ENCODE measurements at places on chromosomes 5 and 9.

GRCh38 chr9:98132806-98133631 lies 14.0 kb upstream of the TRIM14 start:
- DNase-seq: no peak

DNA sequence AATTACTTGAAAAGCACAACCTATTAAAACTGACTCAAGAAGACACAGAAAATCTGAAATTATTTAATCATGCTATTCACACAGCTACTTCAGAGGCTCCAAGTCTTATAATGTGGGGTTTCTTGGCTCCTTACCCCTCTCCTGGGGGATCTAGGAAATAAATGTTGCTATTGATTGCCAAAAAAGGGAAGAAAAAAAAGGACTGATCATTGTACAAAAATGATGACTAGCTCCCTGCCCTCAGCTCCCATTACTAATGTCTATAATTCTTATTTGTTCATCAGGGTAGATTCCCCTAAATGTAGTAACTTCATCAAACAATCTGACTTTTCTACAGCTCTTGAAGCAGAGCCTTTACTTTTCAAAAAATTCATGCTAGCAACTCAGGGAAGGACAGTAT lies 3.3 kb upstream of the SMC5 start:
- no peak for DNase-seq

DNA sequence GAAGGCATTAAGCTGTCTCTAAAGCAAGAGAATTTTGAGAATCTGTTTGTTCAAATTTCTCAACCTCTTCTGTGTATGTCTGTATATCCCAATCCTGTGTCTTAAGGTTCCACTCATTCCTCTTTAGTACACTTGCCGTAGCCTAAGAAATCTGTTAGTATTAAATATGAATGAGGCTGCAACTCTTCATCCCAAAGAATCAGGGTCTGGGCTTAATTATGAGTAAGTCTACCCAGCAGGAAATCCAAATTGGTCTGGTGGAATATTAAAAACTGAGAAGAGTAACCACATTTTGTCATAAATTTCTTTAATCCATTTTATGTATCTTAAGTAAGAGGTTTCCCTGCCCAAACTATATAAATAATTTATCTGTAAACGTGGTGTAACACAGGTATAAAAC lies 1171.2 kb downstream of the CDH12 start:
- no peak for DNase-seq

DNA sequence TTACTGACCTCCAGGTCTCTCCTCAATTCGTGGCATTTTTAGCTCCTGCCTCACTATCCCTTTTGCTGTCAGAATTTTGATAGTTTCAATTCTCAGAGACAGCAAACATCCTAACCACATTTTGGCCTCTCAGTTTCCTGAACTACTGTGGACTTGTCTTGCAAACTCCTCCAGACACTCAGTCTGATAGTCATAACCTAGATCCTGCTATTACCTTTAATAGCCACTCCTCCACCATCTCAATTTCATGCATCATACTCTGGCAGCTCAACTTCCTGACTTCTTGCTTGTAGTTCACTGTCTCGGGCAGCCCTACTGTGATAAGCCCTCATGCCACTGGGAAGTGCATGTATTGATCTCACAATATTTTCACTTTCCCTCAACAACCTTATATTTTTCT lies 481.8 kb upstream of the CDH18 start:
- DNase-seq: no peak

DNA sequence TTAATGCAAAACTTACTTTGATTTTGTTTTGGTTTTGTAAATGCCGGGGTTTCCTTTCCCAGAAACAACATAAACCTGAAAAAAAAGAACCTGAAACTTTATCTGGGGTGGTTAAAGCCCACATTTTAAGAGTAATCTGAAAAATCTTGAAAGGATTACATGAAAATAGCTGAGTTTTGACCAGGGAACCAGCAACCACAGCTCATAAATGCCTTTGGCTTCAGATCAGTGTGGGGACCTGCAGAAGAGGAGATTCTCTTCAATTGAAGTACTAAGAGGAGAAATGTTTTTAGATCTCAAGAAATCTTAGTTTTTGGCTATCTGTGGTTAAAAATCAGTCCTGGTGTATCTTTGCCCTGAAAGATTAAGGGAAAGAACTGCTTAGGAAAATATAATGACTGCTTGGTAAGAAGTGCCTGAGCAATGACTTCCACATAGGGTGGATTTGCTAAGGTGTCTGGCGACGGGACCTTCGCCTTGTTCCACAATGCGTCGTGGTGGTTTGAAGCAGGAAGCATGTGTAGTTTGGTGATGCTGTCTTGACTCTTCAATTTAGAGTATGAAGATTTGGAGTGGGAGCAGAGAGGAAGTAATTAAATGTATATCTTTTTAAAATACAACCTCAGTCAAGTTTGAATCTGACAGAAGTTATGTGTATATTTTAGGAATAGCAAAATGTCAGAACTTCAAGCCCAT lies 186.5 kb downstream of the MAN2A1 start:
- DNase-seq: no peak

DNA sequence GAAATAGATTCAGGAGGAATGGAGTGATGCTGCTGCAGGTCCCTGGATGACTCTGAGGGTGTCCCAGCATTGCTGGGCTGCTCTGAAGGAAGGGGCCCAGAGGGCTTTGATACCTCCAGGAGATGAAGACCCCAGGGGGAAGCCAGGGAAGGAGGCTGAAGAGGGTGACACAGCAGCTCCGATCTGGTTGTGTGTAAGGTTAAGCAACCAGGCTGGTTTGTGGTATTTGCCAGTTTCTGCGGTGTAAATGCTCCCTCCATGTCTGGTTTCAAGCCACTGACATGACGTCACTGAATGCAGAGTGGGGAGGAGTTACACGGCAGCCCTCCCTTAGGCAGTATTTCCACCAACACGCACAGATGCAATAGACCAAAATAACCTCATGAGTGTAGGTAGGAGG lies 40.0 kb upstream of the ORM1 start:
- DNase-seq: no peak

DNA sequence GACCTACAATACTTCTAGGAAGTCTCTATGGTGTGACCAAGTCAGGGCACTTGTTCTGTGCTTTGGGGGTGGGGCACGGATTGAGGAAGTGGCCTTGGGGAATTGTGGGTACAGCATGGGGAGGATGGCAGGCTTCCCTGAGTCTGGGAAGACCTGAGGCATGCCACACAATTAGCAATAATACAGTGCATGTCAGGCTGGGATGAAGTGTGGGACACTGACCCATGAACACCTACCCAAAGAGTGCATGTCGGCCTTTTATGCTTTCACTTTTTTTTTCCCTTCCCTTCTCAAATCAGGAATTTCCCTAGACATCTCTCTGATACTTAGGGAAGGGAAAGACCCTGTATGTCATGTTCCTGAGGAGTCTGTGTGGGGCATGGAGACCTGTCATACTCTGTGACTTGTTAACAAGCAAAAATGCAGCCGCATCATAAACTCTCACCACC lies 146.4 kb downstream of the PALM2AKAP2 start:
- DNase-seq: no peak

- DNase-seq: no peak
These were observed 200.2 kb downstream of the SLIT3 start for GRCh38 chr5:169100735-169101075.

- DNase-seq: no peak
These were observed 23.1 kb upstream of the ERCC6L2 start for GRCh38 chr9:95852059-95853032.

DNA sequence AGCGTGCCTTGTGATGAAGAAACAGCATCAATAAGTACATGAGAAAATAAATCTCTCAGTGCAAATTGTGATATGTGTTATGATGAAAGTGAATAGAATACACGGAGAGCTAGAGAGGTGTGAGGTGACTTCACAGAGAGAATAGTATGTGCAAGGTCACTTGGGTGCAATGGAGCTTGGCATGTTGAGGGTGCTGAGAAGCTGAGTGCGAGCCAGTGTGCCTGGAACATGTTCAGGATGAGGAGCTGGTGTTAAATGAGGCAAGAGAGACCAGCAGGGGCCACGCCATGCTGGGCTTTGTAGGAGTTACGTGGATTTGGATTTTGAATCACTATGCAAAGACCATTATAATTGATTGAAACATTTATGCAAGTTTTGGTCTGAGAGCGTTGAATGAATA lies 12.8 kb upstream of the RPS23 start:
- no peak for DNase-seq

- DNase-seq: no peak
These were observed 624.5 kb upstream of the CHD1 start for GRCh38 chr5:99553211-99553810.

DNA sequence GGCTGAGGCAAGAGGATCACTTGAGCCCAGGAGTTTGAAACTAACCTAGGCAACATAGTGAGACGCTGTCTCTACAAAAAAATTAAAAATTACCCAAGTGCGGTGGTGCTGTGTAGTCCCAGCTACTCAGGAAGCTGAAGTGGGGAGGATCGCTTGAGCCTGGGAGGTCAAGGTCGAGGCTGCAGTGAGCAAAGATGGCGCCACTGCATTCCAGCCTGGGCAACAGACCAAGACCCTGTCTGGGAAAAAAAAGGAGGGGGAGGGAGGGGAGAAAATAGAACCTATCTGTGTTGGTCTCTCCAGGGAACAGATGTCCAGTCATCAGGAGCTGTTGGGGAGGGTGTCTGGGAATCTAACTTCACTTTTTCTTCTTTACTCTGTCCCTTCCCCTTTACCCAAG lies 24.3 kb downstream of the MAT2B start:
- no peak for DNase-seq

DNA sequence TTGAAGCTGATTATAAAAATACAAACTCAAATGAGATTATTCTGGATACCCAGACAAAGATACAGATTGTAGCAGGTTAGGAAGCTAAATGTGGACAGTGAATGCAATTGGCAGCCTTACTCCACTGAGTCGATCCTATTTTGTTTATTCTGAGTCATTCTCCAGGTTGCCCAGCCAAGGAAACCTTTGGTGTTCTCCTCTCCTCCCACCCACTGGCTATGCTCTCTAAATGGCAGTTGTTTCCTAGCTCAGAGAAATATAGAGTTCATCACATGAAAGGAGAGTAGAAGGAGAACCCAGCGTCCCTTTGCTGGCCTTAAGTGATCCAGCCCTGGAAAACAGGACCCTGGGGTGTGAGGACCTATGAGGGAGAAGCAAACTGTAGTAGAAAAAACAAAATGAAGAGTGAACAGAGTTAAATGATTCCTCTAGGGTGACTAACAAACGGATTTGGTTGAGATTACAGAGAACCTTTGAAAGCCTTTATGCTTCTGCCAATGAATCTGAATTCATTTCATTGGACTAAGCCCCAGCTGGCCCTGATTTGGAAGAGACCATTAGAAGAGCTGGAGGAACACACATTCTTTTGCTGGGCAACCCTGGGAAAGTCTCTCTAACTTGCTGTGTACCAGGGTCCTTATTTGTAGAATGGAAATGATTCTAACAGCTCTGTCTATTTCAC lies 95.1 kb downstream of the BRINP1 start:
- DNase-seq: no peak

GRCh38 chr5:149761461-149761860 lies 31.4 kb downstream of the PPARGC1B start:
- DNase-seq: no peak

DNA sequence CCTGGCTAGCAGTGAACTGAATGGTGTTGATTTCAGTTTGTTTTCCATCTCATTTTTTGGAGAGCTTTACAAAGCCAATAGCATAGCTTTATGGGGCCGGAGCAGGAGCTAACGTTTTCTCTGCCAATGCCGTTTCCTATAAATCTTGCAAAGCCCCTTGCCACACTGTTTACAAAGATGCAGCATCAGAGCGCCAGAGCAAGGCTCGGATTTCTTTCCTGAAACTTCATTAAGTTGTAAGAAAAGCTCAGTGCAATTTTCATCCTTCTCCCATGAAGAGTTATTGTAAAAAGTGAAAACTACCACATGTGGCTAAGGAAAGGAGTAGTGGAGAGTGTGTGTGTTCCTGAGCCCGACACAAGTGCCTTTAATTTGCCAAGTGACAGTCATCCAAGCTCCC lies 178.2 kb upstream of the GDNF start:
- no peak for DNase-seq

GRCh38 chr5:66363097-66363496 lies 219.0 kb downstream of the SREK1 start:
- no peak for DNase-seq

DNA sequence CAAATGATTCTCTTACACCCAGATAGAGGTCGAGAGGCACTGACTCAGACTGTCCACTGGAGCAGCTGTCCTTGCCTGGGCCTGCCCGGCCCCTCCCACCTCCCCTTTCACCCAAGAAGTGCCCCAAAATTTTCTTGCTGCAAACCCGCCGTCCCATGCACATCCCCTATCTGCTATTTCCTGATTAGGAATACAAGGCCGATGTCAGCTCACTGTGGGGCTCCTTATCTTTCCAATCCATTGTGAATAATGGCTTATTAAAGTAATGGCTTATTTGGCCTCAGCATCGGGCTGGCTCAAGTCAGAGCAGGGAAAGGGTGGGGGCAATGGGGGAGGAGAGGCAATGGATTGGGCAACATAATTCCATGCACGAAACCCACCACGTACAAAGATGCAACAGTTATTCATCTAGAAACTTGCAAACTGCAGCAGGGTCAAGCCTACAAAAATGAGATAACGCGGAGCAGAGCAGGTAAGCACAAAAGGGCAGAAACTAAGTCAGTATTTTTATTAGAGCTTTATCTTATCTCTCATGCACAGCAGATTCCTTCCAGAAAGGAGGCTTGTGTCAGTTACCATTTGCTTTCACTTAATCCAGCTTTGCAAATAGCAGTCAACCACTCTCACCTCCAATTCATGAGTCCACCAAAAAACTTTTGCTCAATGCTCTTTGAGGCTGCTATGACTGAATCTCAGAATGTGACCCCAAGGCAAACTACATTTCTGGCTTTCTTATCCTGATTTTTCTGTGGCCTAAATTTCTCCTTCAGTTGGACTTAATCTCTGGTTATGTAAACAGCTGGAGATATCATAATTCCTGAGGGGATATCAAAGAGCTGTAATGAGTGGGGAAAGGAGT lies 138.2 kb upstream of the OSMR start:
- DNase-seq: no peak

- DNase-seq: no peak
These were observed 23.5 kb downstream of the GKAP1 start for GRCh38 chr9:83794051-83794450.
